AG20443 (cell line): ENCODE measurements at places on chromosomes 4 and X.
A peak's percentile ranks its signal among the peaks of the same experiment; 100 is the strongest.

DNA sequence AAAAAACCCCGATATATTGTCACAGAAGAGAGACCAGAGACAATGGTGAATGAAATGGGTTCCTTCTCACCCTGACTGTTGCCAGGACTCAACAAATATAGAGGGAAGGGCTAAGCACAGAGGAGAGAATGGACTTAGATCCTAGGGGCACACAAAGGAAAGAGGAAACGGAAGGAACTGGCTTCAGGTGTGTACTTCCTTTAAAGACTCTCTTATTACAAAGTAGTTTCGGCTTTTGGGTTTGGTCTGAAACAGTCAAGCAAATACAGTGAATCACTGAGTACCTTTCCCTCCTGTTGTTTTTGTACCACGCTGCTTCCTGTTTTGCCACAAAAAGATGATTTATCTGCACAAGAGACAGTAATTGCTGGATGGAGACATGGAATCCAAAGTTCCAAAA lies 46.1 kb upstream of the S100G start:
- no peak for DNase-seq

DNA sequence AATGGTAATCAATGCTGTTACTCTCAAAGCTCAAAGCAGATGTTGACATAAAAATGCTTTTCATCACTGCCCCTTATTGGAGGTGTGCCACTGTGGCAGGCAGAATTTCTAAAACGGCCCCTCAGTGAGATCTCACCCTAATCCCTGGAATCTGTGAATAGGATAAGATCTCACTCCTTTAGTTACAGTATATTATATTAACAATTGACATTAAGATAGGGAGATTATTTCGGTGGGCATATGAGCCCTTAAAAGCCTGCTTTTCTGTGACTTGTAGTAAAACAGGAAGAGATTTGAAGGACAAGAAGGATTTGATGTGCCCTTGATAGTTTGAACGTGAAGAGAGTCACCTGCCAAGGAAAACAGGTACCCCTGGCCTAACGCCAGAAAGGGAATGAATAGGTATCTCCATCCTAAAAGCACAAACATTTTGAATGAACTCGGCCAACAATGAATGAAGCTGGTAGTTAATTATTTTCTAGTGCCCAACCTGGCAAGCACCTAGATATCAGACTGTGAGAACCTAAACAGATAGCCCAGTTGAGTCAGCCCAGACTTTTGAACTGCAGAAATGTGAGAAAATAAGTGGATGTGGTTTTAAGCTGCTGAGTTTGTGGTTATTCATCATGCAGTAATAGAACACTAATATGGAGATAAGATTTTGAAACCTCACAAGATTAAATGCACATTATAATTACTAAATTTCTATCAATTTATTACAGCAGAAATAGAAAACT lies 881.6 kb downstream of the PCDH18 start:
- DNase-seq: no peak

DNA sequence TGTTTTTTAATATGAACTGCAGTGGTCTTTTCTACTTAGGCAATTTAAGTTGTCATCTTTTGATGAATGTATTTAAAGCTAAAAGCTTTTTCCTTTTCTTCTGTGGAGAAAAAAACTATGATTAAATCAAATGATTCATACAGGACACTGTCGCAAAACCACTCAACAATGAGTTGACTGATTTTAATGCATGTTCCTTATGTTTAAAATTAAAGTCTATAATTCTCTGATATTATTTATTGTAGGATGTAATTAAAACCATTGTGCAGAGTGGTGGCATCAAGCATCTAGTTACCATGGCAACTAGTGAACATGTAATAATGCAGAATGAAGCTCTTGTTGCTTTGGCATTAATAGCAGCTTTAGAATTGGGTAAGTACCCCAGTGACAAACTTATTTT lies 172.5 kb downstream of the RAP1GDS1 start:
- DNase-seq: no peak

GRCh38 chr4:81164126-81164525 lies 50.9 kb downstream of the PRKG2 start:
- DNase-seq: no peak

- no peak for DNase-seq
Measured at GRCh38 chr4:107894138-107894603, 37.2 kb upstream of the CYP2U1 start.

DNA sequence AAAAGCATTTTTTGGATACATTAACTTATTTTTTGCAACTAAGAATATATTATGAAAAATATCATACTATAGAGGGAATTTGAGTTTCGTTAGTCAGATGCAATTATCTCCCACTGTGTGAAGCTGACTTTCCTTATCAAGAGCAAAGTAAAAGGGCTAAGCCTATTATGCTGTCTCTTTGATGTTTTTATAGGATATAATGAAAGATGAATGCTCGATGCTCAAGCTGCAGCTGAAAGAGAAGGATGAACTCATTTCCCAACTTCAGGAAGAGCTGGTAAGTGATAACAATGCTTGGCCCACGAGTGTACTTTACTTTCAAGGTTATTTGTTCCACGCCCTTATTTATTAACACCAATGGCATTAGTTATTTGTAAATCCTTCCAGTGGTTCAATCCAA lies 688.4 kb downstream of the CCSER1 start:
- DNase-seq: no peak

- DNase-seq: no peak
Measured at GRCh38 chr4:139153411-139154133, 23.4 kb downstream of the ELF2 start.

- DNase-seq: no peak
Measured at GRCh38 chrX:1248331-1249061, 20.1 kb upstream of the CSF2RA start.

GRCh38 chr4:100938698-100939097 lies 408.6 kb downstream of the PPP3CA start:
- DNase-seq: no peak

GRCh38 chr4:53161051-53161786 lies 204.6 kb downstream of the SCFD2 start:
- no peak for DNase-seq

DNA sequence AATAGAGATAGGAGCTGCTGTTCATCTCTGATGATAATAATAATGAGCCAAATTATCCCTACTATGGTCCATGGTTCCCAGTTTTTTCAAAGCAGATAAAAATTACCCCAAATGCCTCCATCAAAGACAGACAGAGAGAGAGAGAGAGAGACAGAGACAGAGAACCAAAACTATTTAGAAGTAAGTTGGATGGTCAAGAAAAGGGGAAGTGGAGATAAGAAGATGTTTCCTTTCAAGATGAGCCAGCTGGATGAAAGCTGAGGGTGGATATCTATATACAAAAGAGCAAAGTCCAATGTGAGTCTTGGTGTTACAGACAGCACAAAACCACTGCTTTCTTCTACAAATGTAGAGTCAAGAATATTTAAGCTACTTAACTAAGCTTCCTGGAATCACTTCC lies 173.9 kb downstream of the GRIA3 start:
- DNase-seq: no peak

GRCh38 chr4:82261084-82261483 lies 112.7 kb downstream of the HNRNPD start:
- no peak for DNase-seq

DNA sequence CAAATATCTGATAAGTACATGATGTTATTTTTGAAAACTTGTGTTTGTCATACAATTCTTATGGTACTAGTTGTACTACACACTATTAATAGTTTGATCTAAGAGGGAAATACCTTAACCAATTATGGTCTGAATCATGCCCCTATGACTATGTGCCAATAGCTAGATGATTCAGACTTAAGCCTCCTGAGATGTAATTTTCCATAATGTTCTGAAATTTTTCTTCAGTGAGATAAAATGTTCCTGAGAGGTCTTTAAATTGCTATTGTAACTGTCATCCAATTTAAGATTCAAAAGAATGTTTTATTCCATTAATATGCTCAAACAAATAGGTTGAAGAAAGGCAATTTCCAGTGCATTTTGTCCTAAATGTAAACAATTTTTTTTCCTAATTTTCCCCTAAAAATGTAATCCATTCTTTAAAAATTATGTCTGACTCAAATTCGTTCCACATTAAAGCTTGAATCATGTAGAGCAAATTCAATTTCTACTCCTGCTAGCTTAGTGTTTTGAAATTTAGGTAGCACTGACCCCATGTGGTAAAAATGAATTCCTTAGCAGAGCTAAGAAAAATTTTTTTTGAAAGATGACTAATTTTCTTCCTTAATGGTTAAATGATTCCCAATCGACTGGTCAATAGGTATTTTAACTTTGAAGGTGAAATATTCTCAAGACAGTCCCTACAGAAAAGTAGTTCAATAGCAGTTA lies 49.1 kb downstream of the APOOL start:
- peak; percentile 9 for DNase-seq

- DNase-seq: no peak
Measured at GRCh38 chr4:5968246-5968645, 50.0 kb downstream of the C4orf50 start.

- no peak for DNase-seq
Measured at GRCh38 chr4:36692586-36692985, 411.2 kb downstream of the DTHD1 start.
